ENCODE measurements at places on chromosomes 1 and 21.

GRCh38 chr21:38688068-38688467, 117.7 kb upstream of the ETS2 start:
- no peak for DNase-seq

GRCh38 chr1:62241371-62242131, 46.9 kb downstream of the L1TD1 start:
- DNase-seq, result no peak

GRCh38 chr21:29258626-29259338, 39.9 kb upstream of the BACH1 start:
- no peak for DNase-seq

DNA sequence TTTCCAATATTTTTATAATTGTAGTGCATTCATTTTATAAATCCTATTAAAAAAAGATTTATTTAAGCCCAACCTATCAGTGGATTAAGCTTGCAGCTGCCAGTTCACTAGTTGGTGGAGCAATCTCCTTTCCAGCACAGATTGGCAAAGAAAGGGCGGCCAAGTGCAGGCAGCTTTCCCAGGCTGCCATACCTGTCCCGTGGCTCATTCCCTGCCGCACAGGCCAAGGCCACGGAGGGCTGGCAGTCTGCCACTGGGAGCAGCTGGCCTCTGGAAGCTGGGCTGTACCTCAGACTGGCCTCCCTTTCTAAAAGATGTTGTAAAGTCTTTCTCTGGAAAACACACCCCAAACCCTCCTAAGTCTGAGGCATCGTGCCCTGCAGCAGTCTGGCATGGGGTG, 74.2 kb downstream of the SIM2 start:
- DNase-seq, result no peak

GRCh38 chr1:1972976-1973715, 30.4 kb downstream of the CFAP74 start:
- DNase-seq, result no peak

- no peak for DNase-seq
These were observed 36.2 kb upstream of the MRPS6 start for GRCh38 chr21:34037009-34037795.

DNA sequence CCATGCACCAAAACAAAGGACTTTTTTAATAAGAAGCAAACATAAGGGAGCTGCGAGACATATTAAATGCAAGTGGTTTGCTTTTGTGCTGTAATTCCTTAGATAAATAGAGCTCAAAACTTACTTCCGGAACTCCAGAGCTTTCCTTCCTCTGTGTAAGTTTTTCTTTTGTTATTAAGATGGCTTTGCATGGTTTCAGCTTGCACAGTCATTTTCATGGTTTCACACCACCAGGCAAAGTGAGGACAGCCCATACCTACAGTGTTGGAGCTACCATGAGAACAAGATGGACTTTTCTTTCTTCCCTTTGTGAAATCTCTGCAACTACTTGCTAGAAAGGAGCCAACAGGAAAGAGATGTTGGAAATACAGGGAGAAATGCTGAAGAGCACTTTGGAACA, 368.0 kb downstream of the SETD4 start:
- DNase-seq, result no peak

DNA sequence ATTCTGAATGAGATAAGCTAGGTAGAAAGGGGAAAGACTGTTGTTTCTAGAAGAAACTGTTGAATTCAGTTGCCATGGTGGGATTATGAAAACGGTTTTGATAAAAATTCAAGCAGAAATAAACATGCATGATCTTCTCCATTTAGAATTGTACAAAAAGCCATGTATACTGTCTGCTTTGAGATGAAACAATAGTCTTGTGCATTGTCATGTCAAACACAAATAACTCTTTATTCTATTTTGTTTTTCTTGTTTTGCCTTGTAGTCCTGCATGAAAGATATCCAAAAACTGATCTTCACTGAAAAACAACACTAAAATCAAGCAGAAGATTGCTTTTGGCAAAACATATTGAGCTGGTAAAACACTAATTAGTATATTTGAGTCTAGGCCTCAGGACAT, 659.9 kb downstream of the LTN1 start:
- DNase-seq, result no peak

DNA sequence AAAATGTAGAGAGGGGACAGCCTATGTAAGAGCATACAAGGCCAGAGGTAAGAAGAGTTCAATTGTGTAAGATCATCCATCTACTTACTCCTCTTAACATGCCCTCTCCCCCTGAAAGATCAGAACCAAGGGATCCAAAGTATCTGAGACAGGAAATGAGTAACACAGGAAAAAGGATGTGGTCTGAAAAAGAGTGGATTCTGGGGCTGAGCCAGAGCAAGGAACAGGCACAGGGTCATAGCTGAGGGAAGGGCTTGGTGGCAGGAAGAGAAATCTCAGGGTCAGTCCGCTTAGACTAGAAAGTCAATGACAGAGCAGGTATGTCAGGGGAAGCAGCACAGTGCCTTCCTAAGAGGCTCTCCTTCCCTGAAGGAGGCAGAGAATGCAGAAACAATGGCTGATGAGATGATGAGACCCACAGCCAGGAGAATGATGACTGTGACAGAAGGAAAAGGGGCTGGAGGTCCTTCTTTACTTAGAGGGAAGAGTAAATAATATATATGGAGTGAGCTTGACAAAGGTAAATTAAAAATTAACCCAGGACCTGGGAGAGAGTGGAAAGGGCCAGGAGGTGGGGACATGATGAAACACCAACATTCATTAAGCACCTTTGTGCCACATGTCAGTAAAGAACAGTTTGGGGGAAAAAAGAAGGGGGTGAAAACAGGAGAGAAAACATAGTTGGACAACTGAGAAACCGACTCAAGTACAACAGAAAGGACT, 26.2 kb upstream of the A3GALT2 start:
- DNase-seq, result no peak

DNA sequence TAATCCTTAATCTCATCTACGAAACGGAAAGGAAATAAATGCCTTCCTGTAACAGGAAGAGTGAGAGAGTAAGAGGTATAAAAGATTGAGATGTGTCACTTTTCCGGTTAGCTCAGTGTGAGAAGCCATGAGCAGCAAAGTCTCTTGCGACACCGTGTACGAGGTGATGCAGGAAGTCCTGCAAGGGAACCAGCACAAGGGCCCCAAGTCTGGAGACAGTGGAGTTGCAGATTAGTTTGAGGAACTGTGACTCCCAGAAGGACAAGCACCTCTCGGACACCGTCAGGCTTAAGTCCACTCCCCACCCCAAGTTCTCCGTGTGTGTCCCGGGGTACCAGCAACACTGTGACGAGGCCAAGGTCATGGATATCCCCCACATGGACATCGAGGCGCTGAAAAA, 592.3 kb upstream of the ADGRL2 start:
- DNase-seq, result no peak

DNA sequence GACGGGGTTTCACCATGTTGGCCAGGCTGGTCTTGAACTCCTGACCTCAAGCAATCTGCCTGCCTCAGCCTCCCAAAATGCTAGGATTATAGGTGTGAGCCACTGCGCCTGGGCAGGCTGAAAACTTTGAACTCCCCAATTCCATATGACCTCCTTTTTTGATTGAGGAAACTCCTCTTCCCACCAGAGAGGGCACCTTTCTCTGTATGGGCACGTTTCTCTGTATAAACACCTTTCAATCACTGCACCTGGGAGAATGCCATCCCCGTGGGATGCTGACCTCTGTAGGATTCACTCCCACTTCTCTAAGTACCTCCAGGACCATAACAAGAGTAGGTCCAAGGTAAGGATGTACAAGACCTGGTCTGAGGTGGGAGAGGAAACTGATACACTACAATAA, 9.7 kb upstream of the TEDDM1 start:
- no peak for DNase-seq

DNA sequence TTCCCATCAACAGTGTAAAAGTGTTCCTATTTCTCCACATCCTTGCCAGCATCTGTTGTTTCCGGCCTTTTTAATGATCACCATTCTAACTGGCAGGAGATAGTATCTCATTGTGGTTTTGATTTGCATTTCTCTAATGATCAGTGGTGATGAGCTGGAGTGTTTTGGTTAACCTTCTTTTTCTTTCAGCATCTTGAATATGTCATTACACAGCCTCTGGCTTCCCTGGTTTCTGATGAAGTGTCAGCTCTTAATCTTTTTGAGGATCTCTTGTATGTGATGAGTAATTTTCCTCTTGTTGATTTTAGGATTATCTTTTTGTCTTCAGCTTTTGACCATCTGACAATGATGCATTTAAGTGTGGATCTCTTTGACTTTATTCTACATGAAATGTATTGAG, 133.2 kb upstream of the GRIK3 start:
- no peak for DNase-seq

DNA sequence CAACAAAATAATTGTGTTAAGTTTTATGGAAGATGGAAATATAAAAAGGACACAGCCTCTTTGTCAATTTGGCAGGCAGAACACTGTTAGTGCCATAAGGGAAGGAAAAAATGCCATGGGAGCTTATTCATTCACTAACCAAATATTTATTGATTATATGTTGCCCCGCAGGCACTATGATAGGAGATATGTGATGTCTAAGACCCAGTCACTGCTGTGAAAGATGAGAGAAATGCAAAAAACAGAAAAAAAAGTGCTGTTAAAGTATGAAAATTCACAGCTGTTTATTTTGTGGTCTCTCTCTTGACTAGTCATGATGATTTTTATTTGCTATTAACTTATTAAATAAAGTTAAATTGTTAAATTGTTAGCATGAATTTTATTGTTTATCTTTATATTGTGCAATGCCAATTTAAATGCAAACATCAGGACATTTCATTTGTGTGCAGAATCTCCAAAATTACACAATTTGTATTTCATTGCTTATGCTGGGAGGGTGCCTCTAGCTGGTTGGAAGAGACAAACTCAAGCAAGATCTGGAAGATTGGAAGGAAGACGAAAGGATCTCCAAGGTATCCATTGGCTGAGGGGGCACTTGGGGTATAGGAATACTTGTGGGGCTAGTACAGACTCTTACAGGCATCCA, 17.8 kb upstream of the PTGFR start:
- DNase-seq, result no peak

- DNase-seq, result no peak
These were observed 75.6 kb downstream of the MRPS6 start for GRCh38 chr21:34148826-34149558.

- DNase-seq, result no peak
These were observed 113.5 kb downstream of the PROX1 start for GRCh38 chr1:214101246-214101645.

DNA sequence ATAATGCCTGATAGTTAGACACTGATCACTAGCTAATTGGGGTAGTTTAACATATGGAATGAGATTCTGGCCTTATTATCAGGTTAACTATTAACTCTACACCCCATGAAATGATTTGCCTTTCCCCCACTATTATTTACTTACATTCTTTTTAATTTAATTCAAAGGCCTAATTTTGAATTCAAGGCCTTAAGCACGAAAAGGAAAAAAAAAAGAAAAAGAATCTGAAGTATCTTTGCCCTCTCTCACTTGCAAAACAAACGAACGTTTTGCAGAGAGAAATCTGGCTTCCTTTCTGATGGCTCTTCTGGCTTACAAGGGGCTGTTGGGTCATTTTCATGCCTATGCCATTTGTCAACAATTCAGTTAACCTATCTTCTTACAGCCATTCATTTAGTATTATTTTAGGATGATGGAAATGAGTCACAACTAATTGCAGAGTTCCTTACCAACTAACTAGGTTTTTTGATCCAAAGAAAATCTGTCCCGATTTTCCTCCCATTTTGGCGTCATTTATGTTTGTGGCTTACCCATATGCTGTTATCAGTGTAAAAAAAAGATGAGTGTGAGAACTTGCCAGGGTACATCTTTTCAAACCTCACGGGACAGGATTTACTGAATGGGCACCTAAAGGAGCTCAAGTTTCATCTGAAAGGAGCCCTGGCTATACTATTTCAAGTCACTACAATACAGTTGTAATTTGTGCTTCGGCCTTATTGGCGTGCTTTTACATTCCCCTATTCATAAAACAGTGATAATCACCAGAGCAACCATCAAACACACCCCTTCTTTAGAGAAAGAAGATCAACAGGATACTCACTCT, 1.9 kb upstream of the ERRFI1 start:
- DNase-seq, result no peak

- no peak for DNase-seq
These were observed 20.9 kb upstream of the DR1 start for GRCh38 chr1:93324486-93325464.

- DNase-seq, result no peak
These were observed 51.5 kb upstream of the LBR start for GRCh38 chr1:225479341-225479740.

DNA sequence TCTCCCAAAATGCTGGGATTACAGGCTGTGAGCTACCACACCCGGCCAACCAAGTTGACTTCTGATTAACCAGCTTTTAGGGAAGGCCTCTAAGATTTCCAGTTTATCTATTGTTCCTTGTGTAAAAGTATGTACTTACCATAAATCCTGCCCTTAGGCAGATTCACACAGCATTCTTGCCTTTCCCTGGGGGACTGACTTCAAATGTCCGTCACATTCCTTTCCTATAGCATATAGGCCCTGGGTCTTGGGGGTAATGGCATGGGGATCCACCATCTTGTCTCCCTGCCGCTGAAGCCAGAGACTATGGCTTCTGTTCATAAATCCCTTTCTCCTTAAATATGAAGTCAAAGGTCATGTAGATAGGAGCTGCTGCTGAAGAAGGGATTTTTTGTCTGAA, 872 bp upstream of the PINK1 start:
- no peak for DNase-seq

GRCh38 chr1:31219489-31219888, 20.2 kb downstream of the NKAIN1 start:
- DNase-seq, result no peak

DNA sequence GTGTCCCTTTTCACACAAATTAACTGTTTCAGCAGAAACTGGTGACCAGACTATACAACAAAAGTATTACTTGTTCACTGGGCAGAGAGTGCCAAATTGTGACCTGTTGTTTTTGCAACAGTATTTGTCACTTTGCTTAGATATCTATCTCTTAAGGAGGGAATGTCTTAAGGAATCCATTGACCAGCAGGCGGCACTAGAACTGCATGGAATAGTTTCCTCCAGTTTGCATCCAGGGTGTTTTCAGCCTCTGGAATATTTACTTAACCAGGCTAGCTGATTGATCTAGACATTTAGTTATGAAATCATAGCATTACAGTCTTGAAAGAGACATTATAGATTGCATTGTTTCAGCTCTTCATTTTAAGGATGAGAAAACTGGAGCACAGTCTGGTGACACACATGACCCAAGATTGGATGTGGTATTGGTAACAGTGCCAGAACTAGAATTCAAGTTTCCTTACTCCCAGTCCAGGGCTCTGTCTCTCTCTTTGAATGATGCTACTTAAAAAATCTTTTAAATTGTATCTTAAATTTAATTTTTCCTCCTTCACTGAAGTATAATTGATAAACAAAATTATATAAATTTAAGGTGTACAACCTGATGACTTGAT, 16.9 kb downstream of the RPTN start:
- DNase-seq, result no peak

GRCh38 chr1:65090406-65090805, 57.6 kb upstream of the AK4 start:
- no peak for DNase-seq

GRCh38 chr1:243801378-243801777, 48.7 kb downstream of the AKT3 start:
- DNase-seq, result no peak

GRCh38 chr1:155458111-155458510, 104.5 kb downstream of the ASH1L start:
- DNase-seq, result no peak
